ENCODE measurements at places on chromosomes 3 and 15.

DNA sequence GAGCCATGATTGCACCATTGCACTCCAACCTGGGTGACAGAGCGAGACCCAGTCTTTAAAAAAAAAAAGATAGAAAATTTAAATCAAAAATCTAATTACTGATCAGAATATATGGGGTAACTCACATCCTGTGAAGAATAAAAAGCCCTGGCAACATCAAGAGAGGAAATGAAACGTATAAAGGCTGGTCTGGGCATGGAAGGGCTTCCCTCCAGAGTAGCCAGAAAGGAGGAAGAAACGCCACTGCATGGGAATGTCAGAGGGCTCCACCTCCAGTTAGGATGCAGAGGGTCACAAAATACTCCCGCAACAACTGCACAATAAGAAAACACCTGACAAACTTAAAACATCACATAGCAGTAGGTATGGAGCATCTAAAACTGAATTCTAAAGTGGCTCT, 4.9 kb upstream of the IQCF1 start:
- no peak for DNase-seq

DNA sequence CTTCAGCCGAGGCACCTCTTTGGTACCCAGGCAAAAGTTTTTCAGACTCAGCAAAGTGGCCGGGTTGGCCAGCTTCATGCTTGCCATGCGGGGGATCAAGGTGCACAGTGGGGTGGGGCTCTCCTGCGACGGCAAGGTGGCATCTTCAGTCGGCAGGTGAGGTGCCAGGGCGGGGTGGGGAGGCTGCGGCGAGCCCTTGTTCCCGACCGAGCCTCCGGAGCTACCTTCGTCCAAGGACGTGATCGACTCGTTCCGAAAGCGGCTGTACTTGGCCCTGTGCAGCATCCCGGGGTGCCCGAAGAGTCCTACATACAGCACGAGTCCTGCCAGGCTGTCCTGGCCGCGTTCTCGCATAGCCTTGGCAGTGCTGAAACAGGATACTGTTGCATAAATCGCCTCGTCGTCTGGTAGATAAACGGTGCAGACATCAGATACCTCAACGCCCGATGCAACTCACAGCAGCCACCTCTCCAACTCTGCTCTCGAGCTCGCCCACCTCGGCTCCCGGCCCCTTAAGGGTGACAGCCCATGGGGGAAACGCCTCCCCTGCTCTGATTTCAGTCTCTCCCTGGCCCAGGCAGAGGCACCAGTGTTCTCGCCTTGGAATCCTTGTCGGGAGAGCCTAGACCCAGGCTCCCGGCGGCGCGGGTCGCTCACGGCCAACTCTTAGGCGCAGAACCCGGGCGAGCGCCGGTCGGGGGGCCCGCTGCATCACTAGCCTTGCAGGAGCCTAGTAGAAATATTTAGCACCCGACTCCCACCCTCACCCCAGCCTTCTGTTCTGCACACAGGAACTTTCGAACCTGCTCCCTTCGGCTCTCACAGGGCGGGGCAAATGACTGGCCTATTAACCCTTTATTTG, 826 bp downstream of the SHC4 start:
- peak; percentile 25 for DNase-seq

DNA sequence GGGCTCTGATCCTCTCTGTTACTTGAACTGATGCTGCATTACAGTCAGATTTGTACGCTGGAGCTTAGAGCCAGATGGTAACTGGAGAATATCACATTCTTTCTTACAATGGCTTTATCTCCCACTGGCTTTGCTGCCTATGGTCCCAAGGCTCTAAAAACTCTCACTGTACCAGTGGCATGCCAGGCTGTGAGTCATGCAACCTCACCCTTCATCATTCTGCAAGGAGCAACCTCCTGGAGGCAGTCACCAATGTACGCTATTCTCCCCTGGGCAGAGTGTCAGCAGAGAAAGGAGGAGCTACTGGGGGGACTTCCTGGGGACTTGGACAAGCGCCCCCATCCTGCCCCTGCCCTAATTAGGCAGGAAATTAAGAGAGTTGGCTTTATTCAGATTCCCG, 97.9 kb upstream of the EIF1B start:
- DNase-seq, result no peak

- DNase-seq, result peak; percentile 97
Measured at GRCh38 chr15:64702816-64703631, 72.4 kb downstream of the RBPMS2 start.

DNA sequence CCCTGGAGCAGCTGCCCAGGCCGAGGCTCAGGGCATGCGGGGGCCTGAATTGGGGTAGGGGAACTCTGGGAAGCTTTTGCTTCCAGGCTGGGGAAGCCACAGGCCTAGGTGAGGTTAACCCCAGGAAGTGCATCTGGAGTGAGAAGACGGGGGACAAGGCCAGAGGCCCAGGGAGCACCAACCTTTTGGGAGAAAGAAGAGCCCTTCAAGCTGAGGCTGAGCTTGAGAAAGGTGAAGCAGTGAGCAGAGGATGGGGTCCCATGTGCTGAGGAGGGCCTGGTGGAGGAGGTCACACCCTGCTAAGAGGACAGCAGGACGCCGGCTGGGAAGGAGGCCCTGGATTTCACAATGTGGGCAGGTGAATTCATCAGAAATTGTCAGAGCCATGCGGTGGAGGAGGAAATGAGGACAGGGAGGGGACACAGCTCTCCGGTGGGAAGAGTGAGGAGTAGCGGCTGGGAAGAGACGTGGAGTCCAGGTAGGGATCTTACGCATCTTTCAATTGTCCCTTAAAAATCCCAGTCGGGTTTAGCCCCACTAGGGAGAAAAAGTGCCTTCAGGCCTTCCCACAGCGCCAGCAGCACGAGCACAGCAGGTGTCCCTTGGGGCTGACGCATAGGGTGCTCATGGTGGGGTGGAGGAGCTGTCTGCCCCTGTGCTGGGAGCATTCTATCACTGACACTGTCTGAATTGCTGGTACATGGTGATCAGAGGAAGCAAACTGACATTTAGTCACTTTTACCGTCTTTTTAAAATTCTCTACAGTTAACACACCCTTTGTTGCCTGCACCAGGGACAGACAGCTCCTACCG, 50.9 kb downstream of the HCN4 start:
- DNase-seq, result no peak

GRCh38 chr15:80059786-80060355, 395 bp downstream of the ZFAND6 start:
- peak; percentile 53 for DNase-seq

DNA sequence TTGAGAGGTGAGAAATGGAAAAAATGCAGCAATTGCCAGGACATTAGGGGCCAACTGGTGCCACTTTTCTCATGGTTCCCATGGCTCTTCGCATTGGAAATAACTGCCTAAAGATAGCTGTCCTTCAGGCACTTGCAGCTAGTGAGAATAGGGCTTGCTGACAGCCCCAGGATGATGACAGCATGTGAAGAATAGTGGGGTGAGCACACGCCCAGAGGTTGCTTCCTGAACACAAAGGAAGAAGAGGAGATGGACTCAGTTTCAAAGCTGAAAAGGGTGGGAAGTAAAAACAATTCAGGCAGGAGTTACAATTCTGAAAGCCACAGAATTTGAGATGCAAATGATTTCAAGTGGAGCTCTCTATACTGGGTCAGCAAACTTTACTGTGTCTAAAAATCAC, 45.6 kb downstream of the TNFAIP8L3 start:
- DNase-seq, result no peak

- DNase-seq, result no peak
Measured at GRCh38 chr3:123533554-123534159, 51.2 kb downstream of the HACD2 start.

GRCh38 chr15:70535071-70535954, 228.0 kb downstream of the UACA start:
- no peak for DNase-seq

DNA sequence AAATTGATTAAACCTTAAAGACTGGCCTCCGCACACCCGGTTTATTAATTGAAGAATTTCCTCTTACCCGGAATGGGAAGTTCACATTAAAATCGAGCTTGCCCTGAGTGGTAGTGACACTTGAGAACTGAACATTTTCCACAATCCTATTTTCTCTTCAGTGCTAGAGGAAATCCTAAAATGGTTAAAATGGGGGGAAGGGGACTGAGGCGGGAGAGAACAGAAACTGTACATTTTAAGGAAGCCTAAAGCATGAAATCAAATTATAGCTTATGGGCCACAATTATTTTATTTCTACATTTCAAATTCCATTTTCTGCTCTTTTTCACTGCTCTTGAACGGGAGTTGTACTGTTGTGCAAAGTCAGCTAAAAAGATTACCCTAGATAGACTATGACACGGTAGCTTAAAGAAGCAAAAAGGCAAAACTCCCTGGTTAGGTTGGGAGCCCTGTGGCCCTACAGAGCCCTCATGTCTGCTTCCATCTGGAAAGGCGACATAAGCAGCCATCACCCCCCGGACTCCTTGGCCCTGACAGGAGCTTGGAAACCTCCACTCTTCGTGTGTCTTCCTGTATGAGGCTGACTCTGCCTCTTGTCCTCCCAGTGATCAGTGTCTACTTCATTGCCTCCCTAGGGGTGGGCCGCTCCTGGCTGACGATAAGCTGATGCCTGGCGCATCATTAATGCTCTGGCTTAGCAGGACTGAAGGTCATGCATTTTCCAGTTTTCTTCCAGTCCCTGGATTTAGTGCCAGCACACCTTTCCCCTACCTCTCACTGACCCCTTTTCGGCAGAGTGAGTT, 79.3 kb downstream of the EEFSEC start:
- no peak for DNase-seq

- DNase-seq, result no peak
Measured at GRCh38 chr3:67094774-67095173, 96.7 kb downstream of the KBTBD8 start.

DNA sequence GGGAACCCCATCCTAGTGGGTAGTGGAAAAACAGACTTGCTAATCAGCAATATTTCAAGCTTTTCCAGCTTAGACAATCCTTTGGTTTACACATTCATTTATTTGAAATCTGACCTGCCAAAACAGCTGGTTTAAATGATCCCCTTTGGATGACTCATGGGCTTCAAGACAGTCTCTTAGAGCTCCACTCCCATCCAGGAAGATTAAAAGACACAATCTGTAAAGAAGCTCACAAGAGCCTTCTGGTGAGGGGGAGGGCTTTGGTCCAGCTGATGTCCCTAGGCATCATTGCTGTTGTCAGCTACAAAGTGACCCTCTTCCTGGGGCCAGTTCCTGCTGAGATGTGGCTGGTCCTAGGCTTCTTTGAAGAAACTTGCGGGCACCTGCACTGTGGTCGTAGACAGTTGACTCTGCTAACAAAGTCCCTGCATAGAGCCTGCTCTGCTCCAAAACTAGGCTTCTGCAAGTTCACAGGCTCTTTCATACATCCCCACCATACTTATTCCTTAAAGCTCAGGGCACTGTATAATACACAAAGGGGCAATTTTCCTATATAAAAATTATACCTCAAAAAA, 73.7 kb downstream of the IGSF11 start:
- DNase-seq, result no peak

DNA sequence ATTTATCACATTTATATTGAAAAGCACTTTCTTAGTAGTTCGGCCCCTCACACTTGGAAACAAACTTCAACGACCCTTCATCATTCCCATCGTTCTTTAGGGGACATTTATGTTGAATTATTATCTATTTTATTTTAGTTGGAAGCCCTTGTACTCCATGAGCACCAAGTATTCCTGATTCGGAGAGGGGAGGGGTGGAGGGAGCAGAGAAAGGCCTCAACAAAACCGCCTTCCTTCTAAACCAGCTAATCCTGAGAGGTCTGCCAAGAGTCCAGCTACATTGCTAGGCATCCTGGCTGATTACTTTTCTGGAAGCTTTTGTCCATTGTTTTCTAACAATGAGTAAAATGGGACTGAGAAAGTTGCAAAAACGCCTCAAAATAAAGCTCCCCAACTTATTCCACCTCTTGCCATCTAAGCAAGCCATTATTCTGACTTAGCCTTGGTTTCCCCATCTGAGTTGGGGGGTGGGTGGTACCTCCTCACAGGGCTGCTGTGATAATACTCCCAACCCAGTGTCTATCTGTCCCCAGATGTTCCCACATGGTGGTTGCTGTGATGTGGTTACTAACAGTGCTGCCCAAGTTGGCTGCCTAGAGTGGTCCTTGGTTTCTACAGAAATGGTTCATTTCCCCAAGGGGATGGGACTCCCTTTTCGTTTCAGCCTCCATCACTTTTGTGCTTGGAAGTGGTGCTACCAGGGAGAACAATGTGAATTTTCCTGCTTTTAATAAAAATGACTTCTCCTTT, 1.2 kb upstream of the TMEM158 start:
- DNase-seq, result no peak

DNA sequence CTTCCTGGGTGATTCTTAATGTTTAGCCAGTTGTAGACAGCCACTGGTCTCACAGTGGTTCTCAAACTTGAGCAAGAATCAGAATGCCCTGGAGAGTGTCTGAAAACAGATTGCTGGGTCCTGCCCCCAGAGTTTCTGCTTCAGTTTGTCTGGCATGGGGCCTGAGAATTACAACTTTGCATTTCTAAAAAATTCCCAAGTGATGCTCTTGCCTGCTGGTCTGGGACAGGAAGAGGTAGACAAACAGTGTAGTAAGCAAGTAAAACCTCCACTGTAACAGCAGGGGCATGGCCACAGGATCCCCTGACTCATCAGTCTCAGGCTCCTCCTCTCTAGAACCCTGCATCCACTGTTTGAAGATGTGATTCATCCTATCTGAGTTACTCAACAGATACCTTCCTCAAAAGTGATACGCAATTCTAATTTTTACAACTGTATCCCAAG, 36.5 kb downstream of the DZIP1L start:
- peak; percentile 44 for DNase-seq

DNA sequence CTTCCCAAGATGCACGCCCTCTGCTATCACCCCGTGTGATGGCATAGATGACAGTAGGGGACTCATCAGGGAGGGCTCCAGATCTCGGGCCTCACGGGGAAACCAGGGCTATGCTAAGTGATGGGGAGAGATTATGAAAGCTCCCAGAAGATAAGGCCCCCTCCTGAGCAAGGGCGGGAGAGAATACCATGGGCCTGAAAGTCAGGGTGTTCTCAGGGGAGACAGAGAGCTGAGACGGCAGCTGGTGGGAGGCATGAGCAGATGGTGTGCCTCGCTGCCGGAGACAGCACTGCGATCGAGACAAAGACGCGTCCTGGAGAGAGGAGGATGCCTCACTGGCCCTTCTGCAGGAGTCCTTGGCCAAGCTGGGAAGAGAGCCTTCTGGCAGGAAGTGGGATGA, 106.5 kb upstream of the ADPGK start:
- DNase-seq, result no peak

DNA sequence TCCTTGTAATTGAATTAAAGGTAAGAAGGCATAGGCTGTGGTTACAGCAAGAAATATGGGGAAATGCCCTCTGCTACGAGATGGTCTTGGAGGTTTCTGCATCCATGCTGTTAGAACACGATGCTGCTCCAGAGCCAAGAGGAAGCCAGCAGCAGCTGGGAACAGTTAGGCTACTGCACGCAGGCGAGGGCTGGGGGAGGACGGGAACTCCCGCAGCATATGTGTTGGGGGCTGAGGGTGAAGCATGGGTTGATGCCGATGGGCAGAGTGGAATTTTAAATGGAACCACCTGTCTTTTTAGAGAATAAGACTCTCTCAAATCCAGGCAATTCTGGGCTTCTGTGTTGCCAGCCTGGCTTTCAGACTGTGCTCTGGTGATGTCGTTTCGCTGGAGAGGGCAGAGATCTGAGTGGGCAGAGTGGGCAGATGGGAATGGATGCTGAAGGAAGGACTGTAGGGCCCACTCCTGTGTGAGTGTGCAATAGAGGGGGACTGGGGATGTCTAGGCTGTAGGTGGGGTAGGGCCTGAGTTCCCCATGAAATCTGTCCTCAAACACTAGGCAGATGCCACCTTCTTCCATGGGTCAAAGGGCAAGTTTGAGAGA, 417.0 kb upstream of the TPM1 start:
- DNase-seq, result no peak

Measured in HTR-8/SVneo (cell line).